ENCODE measurements at places on chromosomes 11 and 22. TPM values are rescaled to one million over a fixed set of nuclear protein-coding genes. Genes with fewer than 3 reads are reported as not detected.
A peak's percentile ranks its signal among the peaks of the same experiment; 100 is the strongest.

The MRPL49 gene
- 73.4 TPM for total RNA-seq

The KIF18A gene
- total RNA-seq, result 25.9 TPM

The MUC2 gene
- total RNA-seq, result not detected

The ACTN3 gene
- total RNA-seq, result 45.7 TPM

DNA sequence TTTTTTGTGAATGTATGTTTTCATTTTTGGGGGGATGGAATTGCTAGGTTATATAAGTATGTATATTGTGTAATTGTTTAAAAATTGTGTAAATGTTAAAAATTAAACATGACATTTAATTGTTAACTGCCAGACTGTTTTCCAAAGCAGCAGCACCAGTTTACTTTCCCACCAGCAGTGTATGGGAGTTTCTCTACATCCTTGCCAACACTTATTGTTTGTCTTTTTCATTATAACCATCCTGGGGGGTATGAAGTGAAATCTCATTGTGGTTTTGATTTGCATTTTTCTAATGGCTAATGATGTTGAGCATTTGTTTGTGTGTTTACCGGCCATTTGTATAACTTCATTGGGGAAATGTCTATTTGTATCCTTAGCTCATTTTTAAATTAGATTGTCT lies 31.7 kb upstream of the RRAS2 start:
- no peak for DNase-seq

DNA sequence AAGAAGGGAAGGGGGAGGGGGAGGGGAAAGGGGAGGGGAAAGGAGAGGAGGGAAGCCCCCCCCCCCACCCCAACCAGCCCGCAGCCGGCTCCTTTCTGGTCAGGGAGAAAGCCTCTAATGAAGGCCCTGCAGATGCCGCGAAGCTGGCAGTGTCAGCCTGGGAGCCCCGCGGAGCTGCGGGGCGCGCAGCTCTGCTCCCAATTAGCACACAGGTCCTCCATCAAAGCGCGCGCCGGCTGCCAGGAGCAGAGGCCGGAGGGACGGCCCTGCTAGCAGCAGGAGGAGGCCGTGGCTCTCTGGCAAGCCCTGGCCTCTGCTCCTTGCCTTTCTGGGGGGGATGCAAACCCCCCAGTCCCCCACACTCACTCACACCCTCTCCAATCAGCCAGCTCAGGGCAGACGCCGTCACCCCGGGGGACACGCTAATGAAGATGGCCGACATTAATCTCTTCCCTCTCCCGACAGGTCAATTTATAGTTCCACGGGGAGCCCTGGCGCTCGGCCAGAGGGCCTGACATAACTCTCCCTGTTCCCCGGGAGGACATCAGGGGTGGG lies 70.5 kb upstream of the TCF20 start:
- peak; percentile 60 for DNase-seq

DNA sequence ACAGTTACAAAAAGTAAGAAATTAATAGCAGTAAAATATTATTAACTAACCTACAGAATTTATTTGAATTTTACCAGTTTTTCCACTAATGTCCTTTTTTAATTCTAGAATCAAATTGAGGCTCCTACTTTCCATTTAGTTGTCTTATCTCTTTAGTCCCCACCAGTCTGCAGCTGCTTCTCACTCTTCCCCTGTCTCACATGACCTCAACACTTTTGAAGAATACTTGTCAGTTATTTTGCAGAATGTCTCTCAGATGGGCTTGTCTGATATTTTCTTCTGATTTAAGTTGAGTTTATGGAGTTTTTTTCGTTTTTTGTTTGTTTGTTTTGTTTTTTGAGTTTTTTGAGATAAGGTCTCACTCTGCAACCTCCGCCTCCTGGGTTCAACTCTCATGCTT lies 74.3 kb upstream of the ADORA2A start:
- DNase-seq, result no peak

GRCh38 chr22:27345691-27346090 lies 455.9 kb downstream of the MN1 start:
- no peak for DNase-seq

DNA sequence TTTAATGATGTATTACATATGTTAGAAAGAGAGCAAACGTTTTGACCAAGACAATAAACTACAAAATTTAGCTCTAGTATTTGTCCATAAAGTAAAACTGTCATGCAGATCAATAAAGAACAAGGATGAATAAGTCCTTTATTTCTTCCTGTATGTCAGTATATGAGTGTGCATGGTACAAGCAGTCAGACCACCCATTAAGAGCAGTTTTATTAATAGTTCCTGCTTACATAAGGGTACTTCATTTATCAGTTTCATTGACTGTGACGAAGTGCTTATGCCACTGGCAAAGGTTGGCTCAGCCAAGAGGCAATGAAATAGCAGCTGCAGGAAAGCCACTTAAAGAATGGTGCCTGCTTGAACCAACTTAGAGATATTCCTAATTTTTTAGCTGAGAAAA lies 913.0 kb upstream of the CNTN5 start:
- no peak for DNase-seq

DNA sequence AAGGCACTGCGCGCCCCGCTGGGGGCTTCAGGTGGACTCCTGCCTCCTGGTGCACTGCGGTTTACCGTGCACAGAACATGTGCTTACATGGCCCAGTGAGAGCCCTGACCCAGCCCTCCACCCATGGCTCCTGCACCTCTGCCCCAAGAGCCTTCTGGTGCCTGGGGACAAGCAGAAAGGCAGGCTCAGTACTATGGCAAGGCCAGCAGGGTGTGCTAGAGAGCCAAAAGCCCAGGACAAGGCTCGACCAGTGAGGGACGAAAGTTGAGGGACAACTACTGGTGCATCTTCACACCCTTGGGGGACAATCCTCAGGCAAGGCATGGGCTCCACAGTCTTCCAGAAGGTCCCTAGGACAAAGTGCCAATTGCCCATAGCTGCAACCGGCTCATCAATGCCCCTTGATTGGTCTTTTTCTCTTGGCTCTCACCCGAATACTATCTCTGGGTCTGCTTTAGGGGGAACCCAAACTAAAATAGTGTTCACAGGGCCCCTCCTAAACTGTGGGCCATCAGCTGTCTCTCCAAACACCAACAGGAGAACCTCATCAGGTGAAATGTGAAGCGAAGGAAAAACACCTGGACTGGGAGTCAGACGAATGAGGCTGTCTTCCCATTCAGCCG lies 13.5 kb downstream of the PGA5 start:
- DNase-seq, result peak; percentile 86

DNA sequence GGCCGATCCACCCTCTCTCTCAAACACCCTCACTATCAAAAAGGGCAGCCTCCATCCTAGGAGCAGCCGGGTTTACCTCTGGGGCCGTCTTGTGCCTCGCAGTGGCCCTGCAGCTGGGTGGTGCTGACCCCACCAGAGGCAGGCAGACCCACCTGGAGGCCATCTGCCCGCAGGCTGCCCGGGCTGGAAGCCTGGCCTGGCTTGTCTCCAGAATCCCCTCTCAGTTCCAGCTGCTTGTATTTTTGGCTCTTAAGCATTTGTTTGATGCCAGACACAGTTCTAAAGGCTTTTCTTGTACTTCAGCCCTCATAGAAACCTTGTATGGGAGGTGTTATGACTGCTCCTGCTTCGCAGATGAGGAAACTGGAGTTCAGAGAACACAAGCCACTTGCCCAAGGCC lies 4.2 kb upstream of the NFAM1 start:
- no peak for DNase-seq

- peak; percentile 20 for DNase-seq
Measured at GRCh38 chr11:70538641-70539359, 140.5 kb downstream of the CTTN start.

DNA sequence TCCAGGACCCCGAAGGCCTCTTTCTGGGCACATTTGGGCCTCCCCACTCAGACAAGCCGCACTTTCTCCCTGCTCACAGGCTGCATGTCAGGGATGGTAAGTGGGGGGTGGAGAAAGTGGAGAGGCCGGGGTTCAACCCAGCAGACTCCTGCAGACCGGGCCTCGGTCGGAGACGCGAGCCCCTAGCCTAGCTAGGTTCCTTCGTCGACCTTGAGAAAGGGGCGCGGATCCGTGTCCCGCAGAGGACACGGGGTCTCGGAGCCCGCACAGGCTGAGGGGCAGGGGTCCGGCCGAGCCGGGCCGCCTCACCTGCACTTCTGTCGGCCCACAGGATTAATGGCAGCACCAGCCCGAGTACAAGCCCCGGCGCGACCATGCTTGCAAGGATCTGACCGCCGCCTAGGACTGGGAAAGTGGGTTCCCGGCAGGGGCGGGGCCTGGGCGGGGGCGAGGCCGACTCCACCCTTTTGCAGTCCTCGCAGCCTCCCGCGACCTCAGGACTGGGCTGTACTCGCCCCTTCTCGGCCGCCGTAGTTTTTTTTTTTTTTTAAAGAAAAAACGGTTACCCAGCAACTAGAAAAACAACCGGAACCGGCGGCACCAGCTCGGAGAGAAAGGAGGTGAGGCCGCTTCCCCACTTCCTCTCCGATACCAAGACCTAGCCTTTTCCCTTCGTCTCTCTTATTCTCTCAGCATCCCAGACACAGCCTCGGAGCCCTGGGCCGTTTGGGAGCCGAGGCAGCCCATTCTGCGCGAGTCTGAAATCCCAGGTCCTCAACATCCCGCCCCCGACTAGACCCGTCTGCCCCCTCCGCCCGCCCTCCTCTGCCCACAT lies at the start of the genes SIAE and SPA17:
Gene SIAE, minus strand, starts transcription at position 407 of the 835 bp plus-strand sequence. Its CDS starts 31 bp downstream, at position 376.
Gene SPA17, plus strand, starts transcription at position 572 of the 835 bp plus-strand sequence. CDS start 1,361 bp downstream, outside the sequence.
- DNase-seq, result peak; percentile 97
